Left renal pelvis (tissue), 4 donors: ENCODE measurements at places on chromosomes 6 and 20. TPM values are rescaled to one million over a fixed set of nuclear protein-coding genes. Genes with fewer than 3 reads are reported as not detected.

KHDC1 gene
- polyA plus RNA-seq, result 6.8 TPM

ARMH2 gene
- polyA plus RNA-seq, result not detected

FAM229B gene
- 61.0 TPM for polyA plus RNA-seq

GPR63 gene
- polyA plus RNA-seq, result 3.4 TPM

TP53INP2 gene
- polyA plus RNA-seq, result 10.5 TPM

GRCh38 chr6:27957516-27957915, 475 bp downstream of the OR2B6 start:
- no peak for DNase-seq

- DNase-seq, result no peak
These were observed 2.9 kb downstream of the SIRPB1 start for GRCh38 chr20:1616858-1617434.

DNA sequence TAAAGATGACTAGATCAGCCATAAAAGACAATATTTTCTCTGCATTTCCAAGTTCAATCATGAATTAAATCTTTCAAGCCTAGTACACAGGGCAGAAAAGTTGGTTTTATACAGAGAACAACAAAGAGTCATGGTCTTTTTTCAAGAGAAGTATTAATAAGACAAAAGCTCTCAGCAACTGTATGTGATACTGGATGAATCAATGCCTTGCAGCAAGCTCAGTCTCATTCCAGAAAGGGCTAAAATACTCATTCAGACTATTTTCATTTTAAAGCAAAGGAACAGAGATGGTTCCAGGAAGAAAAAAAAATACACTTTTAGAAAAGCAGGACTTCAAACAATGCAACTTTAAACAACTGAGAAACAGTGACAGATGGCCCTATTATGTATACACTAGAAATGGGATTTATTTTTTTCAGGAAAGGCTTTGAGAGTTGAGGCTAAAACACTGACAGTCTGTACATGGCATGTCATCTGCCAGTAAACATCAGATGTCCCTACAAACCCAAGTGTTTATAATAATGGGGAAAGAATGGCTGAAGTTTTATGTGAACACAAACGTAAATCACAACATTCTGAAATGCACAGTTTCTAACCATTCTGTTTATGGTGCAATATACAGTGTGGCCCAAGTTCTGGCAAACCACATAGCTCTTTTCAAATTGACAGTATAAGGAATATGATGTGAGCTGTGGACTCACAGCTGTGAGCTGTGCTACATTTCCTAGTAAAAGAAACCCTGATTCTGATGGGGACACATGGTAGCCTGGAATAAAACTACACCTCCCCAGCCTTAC, 114.3 kb upstream of the DST start:
- no peak for DNase-seq

DNA sequence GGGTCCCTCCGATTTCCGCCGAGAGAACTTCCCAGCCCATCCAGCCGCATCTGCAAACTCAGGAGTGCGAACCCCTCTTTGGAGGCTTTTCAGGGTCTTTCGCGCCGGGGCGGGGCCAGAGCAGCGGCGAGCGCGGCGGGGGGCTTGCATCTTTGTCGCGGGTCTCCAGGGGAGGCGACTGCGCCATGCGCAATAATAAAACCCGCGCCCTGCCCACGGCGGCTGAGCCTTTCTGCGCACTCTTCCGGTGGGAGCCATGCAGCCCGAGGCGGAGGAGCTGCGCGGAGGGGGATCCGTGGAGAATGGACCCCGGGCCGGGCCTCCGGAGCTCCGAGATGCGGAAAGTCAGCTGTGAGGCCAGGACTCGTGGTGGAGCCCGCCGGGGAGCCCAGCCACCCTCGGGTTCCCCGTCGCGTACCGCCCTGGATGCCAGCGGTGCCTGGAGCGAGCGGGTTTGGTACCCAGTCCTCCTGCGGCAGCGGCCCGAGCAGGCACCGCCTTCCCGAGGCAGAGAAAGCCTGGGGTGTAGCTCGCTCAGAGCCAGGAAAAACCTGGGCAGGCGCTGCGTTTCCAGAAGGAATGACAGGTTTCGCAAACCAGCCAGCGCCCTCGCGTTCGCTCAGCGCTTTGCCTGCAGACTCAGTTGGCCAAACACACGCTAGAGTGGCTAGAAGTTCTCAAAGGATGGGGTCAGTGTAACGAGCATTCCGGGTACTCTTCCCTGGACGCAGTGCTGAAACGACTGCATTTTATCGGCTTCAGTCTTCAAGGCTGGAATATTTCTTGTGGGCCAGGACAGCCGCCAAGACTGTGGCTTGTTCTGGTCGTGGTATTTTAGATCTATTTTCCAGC, 1.2 kb downstream of the AKAP12 start:
- DNase-seq, result no peak

DNA sequence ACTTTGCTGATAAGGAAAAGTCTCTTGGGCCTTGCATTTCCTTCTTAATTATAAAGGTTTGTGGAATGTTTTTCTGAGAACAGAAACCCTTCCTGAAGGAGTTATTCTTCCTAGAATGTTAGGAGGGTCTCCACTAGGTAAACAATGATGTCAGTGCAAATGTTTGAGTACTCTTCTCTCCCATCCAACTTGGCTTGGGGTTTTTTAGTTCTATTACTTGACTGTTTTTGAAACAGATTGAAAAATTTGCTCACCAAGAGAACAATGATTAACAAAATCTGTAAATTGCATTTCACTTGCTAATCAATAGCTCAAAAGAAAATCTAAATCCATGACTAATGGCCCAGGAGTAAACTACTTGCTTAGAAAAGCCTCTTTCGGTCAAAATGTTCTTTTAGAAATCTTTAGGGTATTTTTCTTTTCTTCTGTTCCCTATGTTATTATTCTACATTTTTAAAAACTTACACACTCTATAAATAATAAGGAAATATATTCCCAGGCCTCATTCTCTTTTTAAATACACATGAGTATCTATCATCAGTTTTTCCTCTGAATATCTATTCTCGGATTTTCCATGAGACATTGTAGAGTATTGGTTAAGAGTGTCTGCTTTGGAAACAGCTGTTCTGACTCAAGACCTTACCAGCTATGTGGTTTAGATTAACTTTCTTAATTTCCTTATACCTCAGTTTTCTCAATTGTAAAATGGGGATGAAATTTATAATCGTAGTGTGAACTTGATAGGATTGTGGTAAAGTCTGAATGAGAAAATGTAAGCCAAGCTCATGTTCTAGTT, 234.2 kb upstream of the CITED2 start:
- no peak for DNase-seq

DNA sequence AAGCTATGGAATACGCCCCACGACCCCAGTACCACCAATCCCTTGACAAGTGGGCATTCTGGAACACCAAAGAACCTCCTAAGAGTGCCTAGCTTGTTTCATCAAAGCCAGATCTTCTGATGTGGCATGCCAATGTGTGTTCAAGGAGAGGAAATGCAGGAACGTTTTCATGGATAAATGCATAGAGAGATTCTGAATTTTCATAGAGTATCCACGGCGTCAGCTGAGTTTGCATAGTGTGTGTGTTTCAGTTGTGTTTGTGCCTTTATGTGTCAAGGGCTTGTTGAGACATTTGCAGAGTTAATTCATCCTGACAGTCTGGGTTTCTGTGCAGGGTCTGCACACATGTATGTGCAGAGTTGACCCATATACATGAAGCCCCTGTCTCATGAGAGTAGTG, 172.7 kb upstream of the LRFN2 start:
- no peak for DNase-seq

DNA sequence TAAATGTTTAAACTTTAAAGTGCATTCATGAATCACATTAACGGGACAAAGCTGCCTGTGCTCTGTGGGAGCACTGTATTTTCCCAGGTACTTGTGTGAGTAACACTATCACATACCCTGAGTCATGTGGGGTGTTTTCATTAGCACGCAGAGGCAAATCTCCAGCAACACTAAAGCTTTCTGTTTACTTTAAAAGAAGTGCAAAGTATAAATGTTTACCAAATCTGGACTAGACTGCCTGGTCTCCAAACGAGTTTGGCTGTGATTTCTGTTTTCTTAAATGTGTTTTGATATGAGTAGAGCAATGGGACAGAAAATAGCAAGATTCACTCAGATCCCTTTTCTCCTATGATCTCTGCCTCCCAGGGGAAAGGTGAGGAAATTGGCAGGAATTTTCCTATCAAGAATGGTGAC, 28.8 kb upstream of the RIPPLY2 start:
- no peak for DNase-seq

DNA sequence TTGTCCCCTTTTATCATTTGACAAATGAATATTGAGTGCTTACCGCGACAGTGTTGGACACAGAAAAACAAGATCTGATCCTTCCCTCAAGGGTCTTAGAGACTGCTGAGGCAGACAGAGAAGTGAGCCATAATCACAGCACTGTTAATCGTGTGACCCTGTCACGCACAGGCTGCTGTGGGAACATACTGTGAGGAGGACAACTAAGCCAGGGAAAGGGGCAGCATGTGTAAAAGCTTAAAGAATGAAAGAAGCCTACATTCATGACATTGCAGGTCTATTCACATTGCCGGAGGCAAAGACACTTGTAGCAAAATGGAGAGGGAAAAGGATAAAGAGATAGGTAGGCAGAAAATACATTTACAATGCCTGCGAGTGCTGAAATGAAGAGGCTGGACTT, 32.7 kb downstream of the TRDN start:
- no peak for DNase-seq

GRCh38 chr6:112620812-112621569, 273.9 kb downstream of the RFPL4B start:
- no peak for DNase-seq

GRCh38 chr20:32828029-32828680, 8.4 kb downstream of the MAPRE1 start:
- no peak for DNase-seq
